Parietal lobe (tissue), 2 donors: ENCODE measurements at places on chromosomes 3 and 15. TPM values are rescaled to one million over a fixed set of nuclear protein-coding genes. Genes with fewer than 3 reads are reported as not detected.

The FBXL22 gene
- 0.31 TPM for total RNA-seq

The CHDH gene
- 1.3 TPM for total RNA-seq

The LRRC34 gene
- total RNA-seq, result 11.6 TPM

The CSPG4 gene
- total RNA-seq, result 6.6 TPM

The SLC28A2 gene
- total RNA-seq, result not detected

The DNAJA4 gene
- total RNA-seq, result 50.1 TPM

The ADGRG7 gene
- not detected for total RNA-seq

The MYEF2 gene
- 179 TPM for total RNA-seq

The CDHR4 gene
- not detected for total RNA-seq
